ENCODE measurements at places on chromosomes 13 and 19. TPM values are rescaled to one million over a fixed set of nuclear protein-coding genes. Genes with fewer than 3 reads are reported as not detected.
A peak's percentile ranks its signal among the peaks of the same experiment; 100 is the strongest.

DNA sequence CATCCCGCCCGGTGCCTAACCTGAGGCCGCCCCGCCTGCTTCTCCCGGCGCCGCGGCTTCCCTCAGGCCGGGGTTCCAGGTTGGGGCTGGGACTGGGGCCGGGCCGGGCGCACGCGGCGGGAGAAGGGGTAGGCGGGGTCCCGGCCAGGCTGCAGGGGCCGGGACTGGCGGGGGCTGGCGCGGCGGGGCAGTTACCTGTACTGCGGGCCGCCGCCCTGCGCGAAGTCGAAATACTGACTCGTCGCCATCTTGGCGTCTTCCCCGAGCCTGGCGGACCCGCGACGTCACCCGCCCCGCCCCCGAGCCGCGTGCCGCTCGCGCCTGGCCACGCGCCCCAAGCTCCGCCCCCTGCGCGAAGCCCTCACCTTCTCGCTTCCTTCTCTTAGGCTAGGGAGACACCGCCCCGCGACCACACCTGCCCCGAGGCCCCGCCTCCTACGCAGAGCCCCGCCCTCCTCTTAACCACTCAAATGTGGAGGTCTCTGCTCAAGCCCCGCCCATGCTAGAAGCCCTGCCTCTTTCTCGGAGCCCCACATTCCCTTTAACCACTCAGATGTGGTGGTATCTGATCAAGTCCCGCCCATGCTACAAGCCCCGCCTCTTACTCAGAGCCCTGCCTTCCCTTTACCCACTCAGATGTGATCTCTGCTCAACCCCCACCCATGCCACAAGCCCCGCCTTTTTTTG, at the start of gene ZFR2:
Gene ZFR2, minus strand, starts transcription at position 269 of the 687 bp plus-strand sequence. Its CDS starts 21 bp downstream, at position 248.
- DNase-seq = no peak

GRCh38 chr13:20460761-20461160, 64.9 kb downstream of the CRYL1 start:
- no peak for DNase-seq

GRCh38 chr19:2365201-2365970, 5.3 kb downstream of the TMPRSS9 start:
- DNase-seq = no peak

DNA sequence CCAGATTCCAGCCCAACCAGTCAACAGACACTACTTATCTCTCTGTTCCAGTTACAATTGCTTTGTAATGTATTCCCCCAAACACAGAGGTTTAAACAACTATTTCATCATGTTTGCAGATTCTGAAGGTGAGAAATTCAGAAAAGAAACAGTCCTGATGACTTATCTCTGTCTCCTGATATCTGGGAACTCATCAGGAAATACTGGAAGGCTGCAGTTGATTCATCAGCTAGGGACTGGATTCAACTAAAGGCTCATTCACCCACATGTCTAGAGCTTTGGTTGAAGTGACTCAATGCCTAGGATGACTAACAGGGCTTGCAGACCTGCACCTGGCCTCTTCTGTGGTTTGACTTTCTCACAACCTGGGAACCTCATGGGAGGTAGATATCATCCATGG, 56.6 kb upstream of the GPC6 start:
- no peak for DNase-seq

DNA sequence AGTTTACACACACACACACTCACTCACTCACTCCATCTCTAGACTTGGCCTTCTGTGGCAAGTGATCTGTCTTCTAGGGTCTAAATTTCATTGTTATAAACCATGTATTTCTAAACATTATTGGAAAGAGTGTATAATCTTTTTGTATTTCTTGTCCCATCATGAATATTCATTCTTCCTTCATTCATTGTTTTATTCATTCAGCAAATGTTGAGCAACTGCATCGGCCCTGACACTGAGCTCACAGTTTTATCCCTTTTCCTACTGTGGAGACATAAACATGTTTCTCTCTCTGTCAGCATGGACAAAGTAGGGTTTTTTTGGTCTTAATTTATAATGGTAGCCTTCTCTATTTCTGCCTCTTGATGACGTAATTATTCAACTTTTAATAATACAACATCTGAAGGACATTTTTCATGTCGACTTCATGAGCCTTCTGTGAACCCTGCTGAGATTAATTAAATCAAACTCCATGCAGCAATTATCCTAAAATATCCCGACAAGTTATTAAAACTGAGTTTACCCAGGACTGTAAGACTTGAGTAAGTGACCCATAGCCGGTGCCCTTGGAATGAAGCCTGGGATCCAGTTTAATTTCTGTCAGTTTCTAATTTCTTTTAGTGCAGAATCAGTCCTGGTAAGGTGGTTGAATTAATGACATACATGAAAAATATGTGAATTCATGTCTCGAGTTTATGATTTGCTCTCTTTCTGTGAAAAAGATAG, 7.3 kb downstream of the SPATA13 start:
- no peak for DNase-seq

DNA sequence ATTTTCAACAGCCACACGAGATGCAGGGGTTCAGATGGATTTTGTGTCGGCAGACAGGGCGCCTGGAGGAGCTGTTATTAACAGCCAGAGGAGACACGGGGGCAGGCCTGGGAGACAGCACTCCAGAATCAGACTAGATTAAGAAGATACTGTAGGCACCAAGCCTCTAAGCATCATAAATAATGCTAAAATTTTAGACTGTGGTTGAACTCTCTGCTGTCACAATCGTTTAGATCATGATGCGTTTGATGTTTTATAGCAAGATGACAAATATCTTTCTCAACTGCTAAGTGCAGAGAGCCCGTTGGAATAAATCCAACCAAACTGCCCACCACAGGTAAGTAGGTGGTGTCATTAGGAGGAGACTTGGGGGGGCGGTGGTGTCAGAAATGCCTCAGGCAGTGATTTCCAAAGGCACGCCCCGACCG, 63.9 kb downstream of the CEBPG start:
- no peak for DNase-seq

- no peak for DNase-seq
These were observed 1.3 kb downstream of the ADPRHL1 start for GRCh38 chr13:113451951-113452421.

DNA sequence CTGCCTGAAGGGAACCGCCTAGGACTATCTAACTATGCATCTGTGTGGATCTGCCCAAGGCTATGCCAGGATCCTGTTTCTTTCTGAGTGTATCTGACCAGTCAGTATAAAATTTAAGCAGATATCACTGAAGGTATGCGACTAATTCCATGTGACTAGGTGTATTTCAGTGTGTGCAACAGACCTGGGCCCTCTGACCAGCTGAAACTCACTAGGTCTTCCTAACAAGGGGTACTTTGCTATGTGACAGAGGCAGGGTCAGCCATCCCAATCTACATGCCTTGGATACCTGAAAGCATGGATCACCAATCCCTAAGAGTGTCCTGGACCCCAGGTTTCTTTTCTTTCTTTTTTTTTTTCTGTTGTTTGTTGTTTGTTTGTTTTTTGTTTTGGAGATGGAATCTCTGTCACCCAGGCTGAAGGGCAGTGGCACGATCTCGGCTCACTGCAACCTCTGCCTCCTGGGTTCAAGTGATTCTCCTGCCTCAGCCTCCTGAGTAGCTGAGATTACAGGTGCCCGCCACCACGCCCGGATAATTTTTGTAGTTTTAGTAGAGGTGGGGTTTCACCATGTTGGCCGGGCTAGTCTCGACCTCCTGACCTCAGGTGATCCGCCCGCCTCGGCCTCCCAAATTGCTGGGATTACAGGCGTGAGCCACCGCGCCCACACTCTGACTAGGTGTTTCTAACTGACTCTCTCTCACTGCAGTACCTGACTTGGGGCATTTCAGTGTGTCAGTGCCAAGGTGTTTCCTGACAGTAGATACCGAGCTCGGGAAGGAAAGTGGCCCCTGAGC, 43.5 kb downstream of the FCGBP start:
- no peak for DNase-seq

- DNase-seq = no peak
These were observed 88.1 kb upstream of the SOX21 start for GRCh38 chr13:94800423-94800822.

GRCh38 chr13:39577203-39577602, 25.8 kb downstream of the LHFPL6 start:
- no peak for DNase-seq

GRCh38 chr13:103557878-103558277, 491.7 kb upstream of the SLC10A2 start:
- DNase-seq = no peak

- DNase-seq = no peak
These were observed 9.0 kb upstream of the UFM1 start for GRCh38 chr13:38340624-38341023.

DNA sequence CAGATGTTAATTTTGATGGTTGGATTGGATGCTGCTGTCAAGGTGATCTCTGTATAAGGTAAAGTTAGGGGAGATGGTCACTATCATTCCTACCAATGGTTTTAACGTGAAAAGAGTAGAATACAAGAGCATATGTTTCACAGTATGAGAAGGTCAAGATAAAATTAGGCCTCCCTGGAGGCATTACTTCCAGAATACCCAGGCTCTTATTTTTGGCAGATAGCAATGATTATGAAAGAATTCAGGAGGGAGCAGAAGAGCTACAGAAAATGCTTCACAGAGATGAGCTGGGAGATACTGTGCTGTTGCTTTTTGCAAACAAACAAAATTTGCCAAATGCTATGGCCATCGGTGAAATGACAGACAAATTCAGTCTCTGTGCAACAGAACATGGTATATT, 547.5 kb upstream of the SPRY2 start:
- peak; percentile 64 for DNase-seq

DNA sequence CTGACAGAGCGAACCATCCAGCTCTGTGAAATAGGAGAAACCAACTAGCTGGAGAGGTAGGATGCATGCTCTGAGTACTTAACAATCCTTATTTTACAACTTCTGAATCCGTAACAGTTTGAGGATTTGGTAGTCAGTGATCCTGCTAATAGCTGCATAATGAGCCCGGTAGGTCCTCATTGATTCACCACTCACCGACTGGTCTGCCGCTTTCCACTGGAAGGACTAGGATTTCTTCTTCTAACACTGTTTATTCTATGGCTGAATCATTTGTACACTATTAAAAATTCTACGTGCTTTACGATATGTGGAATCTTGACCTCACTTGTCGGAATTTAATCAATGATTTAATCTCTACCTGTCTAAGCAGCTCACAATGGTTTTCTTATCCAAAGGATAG, 33.9 kb downstream of the SPATA13 start:
- DNase-seq = no peak

GRCh38 chr19:42067315-42067888, 2.6 kb downstream of the GRIK5 start:
- DNase-seq = peak; percentile 62

- no peak for DNase-seq
These were observed 253.9 kb upstream of the GPC6 start for GRCh38 chr13:92972751-92973150.

Gene LYPD5
- total RNA-seq = 2.6 TPM

Gene CEACAM8
- total RNA-seq = not detected
